ENCODE measurements at places on chromosomes 4 and X. TPM values are rescaled to one million over a fixed set of nuclear protein-coding genes. Genes with fewer than 3 reads are reported as not detected.

DNA sequence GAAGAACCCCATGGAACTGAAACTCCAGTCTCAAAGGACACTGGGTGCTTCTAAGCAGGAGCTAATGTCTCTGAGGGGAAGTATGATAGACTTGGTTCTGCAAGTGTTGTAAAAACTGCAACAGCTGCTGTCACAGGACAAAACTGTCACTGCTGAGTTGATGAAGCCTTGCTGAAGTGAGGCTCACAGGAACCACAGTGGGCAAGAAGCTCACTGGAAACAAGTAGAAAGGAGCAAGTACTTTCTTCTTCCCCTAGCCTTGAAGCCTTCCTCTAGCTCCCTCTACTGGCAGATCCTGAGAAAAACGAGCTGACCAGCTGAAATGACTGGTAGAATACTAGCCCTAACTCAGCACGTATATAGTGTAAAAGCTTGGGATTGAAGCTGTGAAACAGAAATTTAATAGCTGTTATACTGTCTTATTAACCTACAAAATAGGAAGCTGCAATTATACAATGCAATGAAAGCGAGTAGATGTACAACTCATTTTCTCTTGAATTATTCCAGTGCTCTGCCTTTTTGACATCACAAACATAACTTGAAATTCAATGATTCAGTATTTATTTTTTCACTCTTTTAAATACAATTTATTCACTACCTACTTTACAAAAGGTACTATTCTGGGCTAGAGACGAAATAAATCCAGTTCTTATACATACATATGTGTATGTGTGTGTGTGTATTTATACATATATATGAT lies 91.4 kb downstream of the GABRB1 start:
- peak; percentile 57 for DNase-seq

The ERCC6L gene
- polyA plus RNA-seq = not detected

GRCh38 chr4:104449537-104449936 lies 45.2 kb downstream of the CXXC4 start:
- DNase-seq = no peak

The SLC25A5 gene
- 65.2 TPM for polyA plus RNA-seq

All from adrenal gland (tissue), 19 donors.